ENCODE measurements at places on chromosomes 4 and X. TPM values are rescaled to one million over a fixed set of nuclear protein-coding genes. Genes with fewer than 3 reads are reported as not detected.

Gene BANK1
- 3.7 TPM for polyA plus RNA-seq

Gene POLN
- polyA plus RNA-seq: 0.41 TPM

Gene TGIF2LX
- polyA plus RNA-seq: not detected

Gene MCTS1
- polyA plus RNA-seq: 64.7 TPM

Gene TMPRSS11D
- polyA plus RNA-seq: not detected

DNA sequence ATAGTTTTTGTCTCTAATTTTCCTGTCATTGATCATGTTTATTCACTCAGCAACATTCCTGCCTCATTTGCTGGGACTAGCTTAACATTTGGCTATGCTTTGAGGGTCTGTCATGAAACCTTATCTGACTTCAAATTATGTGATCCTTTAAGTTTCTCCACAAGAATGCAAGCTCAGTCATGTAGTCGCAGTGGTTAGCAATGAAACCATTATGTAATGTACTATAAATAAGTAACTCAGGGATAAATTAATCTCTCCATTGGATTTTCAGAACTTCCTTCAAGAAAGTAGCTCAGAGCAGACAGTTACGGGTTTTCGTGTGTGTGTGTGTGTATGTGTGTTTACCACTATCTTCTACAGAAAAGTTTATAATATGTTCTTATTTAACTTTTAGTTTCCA lies 993.6 kb downstream of the ADGRL3 start:
- H3K27me3 ChIP-seq: no peaks in the 10 kb centered on the region
- DNase-seq: no peak
- no peak overlapping the region for H3K27ac ChIP-seq
- no peaks in the 10 kb centered on the region for H3K36me3 ChIP-seq
- no peaks in the 10 kb centered on the region for H3K4me1 ChIP-seq

DNA sequence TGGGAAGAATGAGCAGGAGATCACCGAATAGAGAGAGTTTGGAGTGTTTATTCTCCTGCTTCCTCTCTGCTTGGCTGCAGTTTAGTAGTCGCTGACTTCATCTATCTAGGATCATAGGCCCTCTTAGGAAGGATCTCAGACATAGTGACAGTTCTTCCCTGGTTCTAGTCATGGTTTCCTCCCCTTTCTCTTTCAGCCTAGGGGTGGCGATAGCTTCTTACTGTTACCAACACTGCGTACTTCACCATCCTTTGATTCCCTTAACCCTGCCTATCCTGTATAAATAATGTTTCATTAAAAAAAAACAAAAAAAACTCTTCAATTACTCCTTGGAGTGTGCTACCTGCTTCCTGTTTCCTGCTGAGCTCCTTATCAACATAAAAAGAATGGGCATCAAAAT lies 103.8 kb downstream of the DDX53 start:
- DNase-seq: no peak
- no peaks in the 10 kb centered on the region for H3K36me3 ChIP-seq
- H3K27me3 ChIP-seq: no peaks in the 10 kb centered on the region
- H3K4me3 ChIP-seq: no peak overlapping the region
- H3K27ac ChIP-seq: no peak overlapping the region
- no peaks in the 10 kb centered on the region for H3K4me1 ChIP-seq

- H3K36me3 ChIP-seq: no peaks in the 10 kb centered on the region
- no peak for DNase-seq
- no peak overlapping the region for H3K27ac ChIP-seq
- H3K4me1 ChIP-seq: no peaks in the 10 kb centered on the region
- H3K4me3 ChIP-seq: no peak overlapping the region
These were observed 117.9 kb downstream of the TBC1D19 start for GRCh38 chr4:26701786-26702227.

DNA sequence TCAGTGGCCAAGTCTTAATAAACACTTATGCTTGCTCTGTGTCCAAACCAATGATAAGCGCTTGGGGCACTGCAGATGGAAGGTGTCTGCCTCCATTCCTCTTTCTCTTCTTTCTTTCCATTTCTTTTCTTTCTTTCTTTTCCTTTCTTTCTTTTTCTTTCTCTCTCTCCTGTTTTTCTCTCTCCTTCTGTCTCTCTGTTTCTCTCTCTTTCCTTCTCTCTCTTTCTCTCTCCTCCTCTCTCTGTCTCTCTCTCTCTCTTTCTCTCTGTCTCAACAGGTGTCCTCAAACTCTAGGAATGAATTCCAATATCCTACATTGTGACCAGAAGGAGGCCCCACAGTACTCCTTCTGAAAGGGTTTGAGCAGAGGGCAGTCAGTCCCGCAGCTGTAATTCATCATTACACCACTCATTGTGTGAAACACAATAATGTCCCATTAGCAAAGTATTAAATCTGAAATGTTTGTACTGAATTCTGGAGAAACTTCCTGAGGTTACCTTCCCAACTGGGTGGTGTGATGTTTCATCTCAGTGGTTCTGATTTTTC lies 66.5 kb upstream of the PAGE1 start:
- no peaks in the 10 kb centered on the region for H3K4me1 ChIP-seq
- no peak overlapping the region for H3K27ac ChIP-seq
- H3K27me3 ChIP-seq: peaks cover 6% of the 10 kb centered on the region
- no peaks in the 10 kb centered on the region for H3K36me3 ChIP-seq
- no peak overlapping the region for H3K4me3 ChIP-seq
- DNase-seq: no peak

- H3K4me3 ChIP-seq: peak overlapping the region; percentile 66
- peaks cover 8% of the 10 kb centered on the region for H3K27me3 ChIP-seq
- peaks cover 8% of the 10 kb centered on the region for H3K4me1 ChIP-seq
- DNase-seq: peak; percentile 14
- H3K36me3 ChIP-seq: no peaks in the 10 kb centered on the region
These were observed 862 bp upstream of the INPP4B start for GRCh38 chr4:142846729-142847596.

DNA sequence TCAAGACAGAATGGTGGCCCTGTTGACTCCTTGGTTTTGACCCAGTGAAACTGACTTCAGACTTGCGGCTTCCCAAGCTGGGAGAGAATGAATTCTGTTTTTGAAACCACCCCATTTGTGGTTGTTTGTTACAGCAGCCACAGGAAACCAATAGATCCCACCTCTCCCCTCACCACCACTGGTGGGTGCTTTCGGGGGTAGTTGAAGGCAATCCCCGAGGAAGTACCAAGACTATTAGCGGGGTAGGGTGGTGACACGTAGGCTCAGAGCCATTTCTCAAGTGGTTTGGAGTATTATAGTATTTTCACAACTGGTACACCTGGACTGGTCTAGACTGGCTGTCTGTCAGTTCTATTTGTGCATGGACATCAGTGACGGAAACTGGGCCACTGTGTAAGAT lies 189.1 kb upstream of the RBPJ start:
- peak; percentile 67 for DNase-seq
- peaks cover 39% of the 10 kb centered on the region for H3K4me1 ChIP-seq
- H3K27ac ChIP-seq: peak overlapping the region; percentile 60
- peaks cover 15% of the 10 kb centered on the region for H3K27me3 ChIP-seq

DNA sequence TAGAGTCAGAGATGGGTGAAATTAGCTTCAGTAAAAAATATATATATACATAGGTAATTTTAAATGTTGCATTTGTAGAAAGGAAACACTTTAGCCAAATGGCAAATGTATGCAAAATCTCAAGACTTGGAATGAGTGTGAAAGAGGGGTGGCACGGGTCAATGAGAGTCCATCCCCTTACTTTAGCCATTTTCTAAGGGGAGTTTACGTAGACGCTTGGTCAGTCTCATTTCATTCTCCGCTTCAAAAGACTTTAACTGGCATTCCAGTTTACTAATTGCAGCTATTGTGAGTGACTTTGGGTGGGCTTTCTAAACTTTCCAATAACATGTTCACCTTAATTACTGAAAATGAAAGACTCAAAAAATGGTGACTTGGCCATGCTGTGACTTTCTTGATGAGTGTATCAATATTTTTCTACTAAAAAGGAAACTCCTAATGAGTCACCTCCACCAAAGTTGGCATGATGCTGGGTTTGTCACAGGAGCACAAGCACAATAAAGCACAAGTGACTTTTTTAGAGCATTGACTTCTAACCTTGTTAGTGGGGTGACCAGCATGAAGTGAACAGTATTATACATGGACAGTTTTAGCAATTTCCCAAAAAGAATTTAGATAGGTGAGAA lies 356.0 kb upstream of the RASGEF1B start:
- H3K27ac ChIP-seq: no peak overlapping the region
- DNase-seq: no peak
- no peaks in the 10 kb centered on the region for H3K36me3 ChIP-seq
- H3K4me3 ChIP-seq: no peak overlapping the region
- no peaks in the 10 kb centered on the region for H3K4me1 ChIP-seq

DNA sequence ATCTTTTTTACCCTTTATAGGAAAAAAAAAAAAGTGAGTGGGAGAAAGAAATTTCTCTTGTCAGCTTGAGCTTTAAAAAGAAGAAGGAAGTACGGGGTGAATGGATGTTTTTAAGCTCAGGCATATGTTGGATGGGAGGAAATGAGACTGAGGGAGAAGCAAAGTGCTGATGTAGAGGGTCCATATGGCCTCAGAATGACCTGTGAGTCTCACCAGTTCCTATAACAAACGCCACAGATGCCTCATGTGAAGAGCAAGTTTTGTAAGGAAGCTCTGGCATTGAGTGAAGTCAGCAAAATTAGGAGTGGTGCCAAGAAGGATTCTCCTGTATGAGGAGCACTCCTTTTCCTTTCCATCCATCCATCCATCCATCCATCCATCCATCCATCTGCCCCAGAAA lies 214.6 kb downstream of the PTTG2 start:
- DNase-seq: no peak
- no peak overlapping the region for H3K4me3 ChIP-seq
- no peaks in the 10 kb centered on the region for H3K36me3 ChIP-seq
- H3K27me3 ChIP-seq: peaks cover 4% of the 10 kb centered on the region
- peak overlapping the region; percentile 77 for H3K27ac ChIP-seq

DNA sequence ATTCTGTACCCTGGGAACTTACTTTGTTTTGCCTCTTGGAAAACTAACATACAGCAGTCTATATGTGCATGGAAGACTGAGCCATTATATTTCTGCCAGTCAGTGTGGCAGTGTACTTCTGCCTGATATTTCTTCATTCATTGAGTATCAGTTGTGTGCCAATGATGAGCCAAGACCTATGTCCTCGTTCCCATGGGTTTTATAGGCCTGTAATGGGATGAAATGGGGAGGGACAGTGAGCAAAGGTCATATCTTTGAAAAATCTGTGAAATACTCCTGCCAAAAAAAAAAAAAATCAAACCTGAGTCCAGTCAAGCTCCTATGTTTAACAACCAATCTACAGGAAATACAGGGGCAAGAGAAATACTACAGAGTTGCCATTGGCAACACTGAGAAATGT lies 9.1 kb downstream of the NSD2 start:
- no peaks in the 10 kb centered on the region for H3K36me3 ChIP-seq
- no peak overlapping the region for H3K4me3 ChIP-seq
- peaks cover 14% of the 10 kb centered on the region for H3K4me1 ChIP-seq
- no peak for DNase-seq
- no peak overlapping the region for H3K27ac ChIP-seq

Measured in immature natural killer cell (primary cell).